ENCODE measurements at places on chromosomes 12 and 14. TPM values are rescaled to one million over a fixed set of nuclear protein-coding genes. Genes with fewer than 3 reads are reported as not detected.

DNA sequence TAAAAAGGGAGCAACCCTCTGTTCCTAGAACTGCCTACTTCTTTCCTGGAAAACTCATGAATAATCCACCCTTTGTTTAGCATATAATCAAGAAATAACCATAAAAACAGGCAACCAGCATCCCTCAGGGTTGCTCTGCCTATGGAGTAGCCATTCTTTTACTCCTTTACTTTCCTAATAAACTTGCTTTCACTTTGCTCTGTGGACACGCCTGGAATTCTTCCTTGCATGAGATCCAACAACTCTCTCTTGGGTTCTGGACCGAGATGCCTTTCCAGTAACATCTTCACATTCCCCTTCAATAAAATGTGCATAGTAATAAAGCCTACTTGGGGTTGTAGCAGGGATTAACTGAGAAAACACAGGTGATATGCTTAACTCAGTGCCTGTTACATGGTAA is 286.4 kb upstream of the AMIGO2 start:
- no peak for DNase-seq

DNA sequence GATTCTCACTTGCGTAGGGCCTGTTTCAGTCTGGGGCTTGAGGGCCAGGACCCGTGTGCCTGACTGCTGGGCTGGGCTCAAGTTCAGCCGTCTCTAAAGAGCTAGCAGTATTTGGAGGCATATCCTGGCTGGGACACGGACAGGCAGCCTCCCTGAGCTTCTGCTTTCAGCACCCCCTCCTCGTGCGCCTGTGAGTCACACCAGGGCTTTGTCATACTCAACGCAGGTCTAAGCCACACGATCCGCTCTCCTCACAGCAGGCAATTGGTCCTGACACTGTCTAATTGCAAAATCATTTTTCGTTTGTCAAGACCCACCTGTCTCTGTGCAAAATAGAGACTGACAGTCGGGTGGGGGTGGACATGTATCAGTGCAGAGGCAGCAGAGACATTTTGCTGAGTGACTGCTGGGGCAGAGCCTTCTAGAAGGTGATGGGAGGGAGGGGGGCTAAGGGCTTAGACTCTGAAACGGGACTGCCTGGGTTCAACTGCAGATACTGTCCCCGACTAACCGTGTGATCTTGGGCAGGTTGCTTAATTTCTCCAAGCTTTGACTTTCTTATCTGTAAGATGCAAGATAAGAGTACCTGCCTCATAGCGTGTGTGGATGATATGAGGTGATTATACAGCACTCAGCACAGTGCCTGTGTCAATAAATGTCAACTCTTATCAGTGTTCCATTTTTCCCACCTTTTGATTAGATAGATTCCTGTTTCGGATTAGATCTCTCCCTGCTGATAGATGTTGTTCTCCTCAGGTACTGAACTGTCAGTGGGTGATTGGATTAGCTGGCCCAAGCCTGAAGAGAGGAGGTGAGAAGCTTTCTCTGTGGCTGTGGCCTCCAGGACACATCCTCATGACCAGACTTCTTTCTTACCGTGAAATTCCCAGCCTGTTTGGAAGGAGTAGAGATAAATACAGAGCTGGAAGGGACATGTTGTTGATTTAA is 53.1 kb downstream of the KCNA1 start:
- DNase-seq = no peak

The RPL10L gene
- total RNA-seq = not detected

- DNase-seq = no peak
Measured at GRCh38 chr12:11886339-11886738, 184.4 kb upstream of the BCL2L14 start.

The BDKRB1 gene
- total RNA-seq = not detected

DNA sequence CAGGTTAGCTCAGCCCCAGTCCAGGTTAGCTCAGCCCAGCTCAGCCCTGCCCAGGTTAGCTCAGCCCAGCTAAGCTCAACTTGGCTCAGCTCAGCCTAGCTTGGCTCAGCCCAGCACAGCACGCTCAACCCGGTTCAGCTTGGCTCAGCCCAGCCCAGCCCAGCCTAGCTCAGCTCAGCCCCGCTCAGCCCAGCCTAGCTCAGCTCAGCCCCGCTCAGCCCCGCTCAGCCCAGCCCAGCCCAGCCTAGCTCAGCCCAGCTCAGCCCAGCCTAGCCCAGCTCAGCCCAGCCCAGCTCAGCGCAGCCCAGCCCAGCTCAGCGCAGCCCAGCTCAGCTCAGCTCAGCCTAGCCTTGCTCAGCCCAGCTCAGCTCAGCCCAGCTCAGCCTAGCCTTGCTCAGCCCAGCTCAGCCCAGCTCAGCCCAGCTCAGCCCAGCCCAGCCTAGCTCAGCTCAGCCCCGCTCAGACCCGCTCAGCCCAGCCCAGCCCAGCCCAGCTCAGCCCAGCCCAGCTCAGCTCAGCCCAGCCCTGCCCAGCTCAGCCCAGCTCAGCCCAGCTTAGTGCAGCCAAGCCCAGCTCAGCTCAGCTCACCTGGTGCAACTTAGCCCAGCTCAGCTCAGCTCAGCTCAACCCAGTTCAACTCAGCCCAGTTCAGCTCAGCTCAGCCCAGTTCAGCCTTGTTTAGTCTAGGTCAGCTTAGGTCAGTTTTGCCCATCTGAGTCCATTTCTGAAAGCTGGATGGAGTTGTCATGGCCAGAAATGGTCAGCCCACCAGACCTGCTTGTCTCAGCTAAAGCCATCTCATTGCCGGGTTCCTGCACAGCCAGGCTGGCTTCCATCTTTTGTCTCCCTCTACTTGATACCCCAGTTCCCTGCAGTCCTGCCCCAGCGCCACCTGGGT is 333.6 kb downstream of the TMEM121 start:
- peak; percentile 29 for DNase-seq

GRCh38 chr14:31487886-31488285 is at the start of gene GPR33:
Gene GPR33, minus strand, starts transcription at chr14:31488039. Its CDS starts 4,074 bp downstream, at chr14:31483965.
- DNase-seq = no peak

The CCDC175 gene
- total RNA-seq = not detected

The DACT1 gene
- 8.8 TPM for total RNA-seq

GRCh38 chr12:133081159-133081780 is 547 bp downstream of the ZNF140 start:
- DNase-seq = peak; percentile 29

The SDR9C7 gene
- total RNA-seq = not detected

The DBX2 gene
- total RNA-seq = not detected

The NID2 gene
- total RNA-seq = not detected

The C1QL4 gene
- not detected for total RNA-seq

The RNASE7 gene
- not detected for total RNA-seq

DNA sequence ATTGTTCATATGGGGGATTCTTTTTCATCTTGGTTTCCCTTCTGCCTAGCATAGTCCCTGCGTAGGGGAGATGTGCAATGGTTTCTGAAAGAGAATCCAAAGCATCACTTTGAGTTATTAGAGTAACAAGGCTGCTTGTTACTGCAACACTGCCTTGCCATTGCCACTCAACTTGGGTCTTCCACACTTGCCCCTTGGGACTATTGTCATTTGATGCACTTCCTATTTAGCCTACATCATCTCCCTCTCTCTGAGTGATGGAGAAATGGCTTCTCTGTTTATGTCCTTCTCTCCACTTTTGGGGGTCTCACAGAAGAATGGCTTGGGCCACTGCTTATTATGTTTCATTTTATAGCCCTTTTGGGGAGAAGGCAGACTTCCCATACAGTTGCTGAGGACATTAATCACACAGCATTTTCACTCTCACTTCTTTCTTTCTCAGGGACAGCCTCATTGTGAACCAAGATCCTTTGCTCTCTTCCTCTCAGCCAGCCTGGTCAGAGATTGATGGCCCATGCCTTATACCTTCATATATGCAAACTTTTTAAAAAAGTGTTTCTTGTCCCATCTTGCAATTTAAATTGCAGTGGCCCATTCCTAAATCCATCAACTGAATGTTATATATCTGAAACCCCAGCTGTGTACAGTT is 50.8 kb upstream of the POC1B start:
- no peak for DNase-seq

DNA sequence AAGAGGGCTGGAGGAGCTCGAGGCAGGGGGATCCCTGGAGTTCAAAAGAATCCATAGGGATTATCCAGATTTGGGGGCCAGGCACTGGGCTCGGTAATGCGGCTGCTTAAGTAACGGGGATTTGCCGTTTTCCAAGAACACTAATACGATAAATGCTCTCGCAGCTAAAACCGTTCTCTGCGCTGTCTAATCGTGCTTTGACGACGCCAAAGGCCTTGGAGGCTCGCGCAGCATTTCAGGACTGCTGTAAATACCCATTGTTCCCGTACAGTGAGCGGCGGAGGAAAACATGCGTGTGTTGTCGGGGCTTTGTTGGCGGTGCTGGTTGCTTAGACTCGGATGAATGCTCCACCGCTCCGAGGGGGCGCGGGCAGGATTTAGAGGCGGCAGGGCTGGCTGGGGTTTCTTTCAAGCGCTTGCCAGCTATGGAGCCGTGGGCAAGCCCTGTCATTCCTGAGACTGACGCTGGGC is 26.2 kb downstream of the DIO3 start:
- no peak for DNase-seq

DNA sequence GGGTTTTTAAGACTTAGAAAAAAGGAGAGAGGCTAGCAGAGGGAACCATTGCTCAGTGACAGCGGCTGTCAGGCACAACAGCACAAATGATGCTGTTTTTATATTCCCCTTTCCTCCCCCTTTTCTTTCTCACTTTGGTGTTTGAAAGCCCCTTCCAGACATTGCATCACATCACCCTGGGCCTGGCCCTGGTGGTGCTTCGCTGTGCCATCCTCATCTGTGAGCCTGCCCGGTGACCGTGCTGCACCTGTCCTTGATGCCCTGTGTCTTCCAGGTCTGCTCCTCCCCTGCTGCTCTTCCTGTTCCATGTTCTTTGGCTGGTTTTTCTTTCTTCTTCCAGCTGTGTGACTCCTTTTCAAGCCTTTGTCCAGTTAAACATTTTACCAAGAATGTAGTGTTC is 24.8 kb downstream of the KLC1 start:
- DNase-seq = no peak

- DNase-seq = no peak
Measured at GRCh38 chr14:70789961-70790360, 19.4 kb downstream of the MAP3K9 start.

- no peak for DNase-seq
Measured at GRCh38 chr14:104309657-104310369, 171.4 kb downstream of the KIF26A start.

DNA sequence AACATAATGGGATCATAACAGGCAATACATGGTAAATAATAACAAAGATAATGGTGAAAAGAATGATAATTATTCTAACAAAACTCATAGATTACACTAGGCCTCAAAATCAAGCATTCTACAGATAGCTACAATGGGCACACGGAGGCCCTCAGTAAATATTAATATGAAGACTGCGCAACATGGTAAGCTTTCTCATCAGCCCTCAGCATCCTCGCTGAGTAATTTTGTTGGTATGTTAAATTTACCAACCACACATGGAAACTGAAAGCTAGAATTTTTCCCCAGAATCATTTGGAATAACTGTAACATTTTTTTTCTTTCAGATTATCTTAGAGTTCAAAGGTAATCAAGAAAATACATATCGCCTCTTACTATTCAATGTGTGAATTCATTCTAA is 74.2 kb upstream of the PYGL start:
- no peak for DNase-seq

- no peak for DNase-seq
Measured at GRCh38 chr14:75317148-75317547, 38.5 kb downstream of the FOS start.

The PKP2 gene
- total RNA-seq = 0.30 TPM

- peak; percentile 66 for DNase-seq
Measured at GRCh38 chr14:101878211-101878821, 86.1 kb upstream of the DYNC1H1 start.

The RASAL1 gene
- total RNA-seq = 9.0 TPM

The LRCOL1 gene
- total RNA-seq = not detected

The GPD1 gene
- 0.25 TPM for total RNA-seq

The FGF23 gene
- not detected for total RNA-seq

DNA sequence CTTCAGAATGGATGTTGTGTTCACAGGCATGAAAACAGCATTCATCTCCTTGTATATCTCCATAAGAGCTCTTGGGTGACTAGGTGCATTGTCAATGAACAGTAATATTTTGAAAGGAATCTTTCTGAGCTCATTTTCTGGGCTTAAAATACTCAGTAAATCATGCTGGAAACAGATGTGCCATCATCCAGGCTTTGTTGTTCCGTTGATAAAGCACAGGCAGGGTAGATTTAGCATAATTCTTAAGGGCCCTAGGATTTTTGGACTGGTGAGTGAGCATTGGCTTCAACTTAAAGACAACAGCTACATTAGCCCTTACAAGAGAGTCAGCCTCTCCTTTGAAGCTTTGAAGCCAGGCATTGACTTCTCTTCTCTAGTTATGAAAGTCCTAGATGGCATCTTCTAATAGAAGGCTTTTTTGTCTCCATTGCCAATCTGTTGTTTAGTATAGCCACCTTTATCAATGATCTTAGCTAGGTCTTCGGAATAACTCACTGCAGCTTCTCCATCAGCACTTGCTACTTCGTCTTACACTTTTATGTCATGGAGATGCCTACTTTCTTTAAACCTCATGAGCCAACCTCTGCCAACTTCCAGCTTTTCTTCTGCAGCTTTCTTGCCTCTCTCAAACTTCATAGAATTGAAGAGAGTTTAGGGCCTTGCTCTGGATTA is 79.6 kb upstream of the PSMA6 start:
- DNase-seq = no peak

DNA sequence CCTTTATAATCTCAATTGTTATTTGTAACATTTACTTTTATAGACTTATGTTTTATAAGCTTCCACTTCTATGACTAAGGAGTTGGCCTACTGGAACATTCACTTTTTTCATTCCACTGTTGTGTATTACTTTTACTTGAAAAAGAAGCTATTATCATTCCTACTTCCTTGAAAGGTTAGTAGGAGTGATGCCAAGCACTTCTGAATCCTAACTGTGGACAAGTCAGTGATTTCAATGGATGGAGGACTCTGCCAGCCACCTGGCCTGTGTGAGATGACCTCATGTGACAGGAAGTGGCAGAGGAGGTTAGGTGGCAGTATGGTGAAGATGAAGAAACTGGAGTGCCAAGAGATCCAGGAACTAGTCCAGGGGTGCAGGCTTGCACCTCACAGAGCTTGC is 46.0 kb downstream of the TECPR2 start:
- DNase-seq = no peak

The CALM1 gene
- total RNA-seq = 518 TPM

DNA sequence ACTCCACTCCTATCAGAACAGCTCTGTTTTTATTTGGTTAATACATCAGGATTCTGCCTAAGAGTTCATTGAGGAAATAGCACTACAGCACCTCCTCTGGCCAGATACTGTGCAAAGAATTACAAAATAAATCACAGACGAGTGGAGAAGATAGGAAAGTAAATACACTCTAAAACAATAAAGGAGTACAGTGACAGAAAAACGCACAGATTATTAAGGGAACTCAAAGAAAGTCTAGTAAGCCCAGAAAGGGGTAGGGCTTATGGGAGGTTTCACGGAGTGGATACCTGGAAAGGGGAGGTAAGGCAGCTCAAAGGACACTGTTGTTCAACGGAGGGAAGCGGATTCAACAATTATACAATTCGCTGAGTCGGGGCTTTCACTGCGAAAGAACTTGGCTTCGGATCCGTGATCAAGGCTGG is 5.5 kb downstream of the OR10AD1 start:
- no peak for DNase-seq

- no peak for DNase-seq
Measured at GRCh38 chr14:77359626-77360025, 17.3 kb downstream of the TMED8 start.

GRCh38 chr12:6635856-6636531 is at the start of gene LPAR5:
Gene LPAR5, minus strand, starts transcription at chr12:6635959. Its CDS starts 14,711 bp downstream, at chr12:6621248.
- peak; percentile 49 for DNase-seq

- no peak for DNase-seq
Measured at GRCh38 chr12:92065639-92066038, 80.0 kb downstream of the BTG1 start.
